ENCODE measurements at places on chromosomes 4 and X. TPM values are rescaled to one million over a fixed set of nuclear protein-coding genes. Genes with fewer than 3 reads are reported as not detected.

The SERTM2 gene
- 1.1 TPM for total RNA-seq

The AR gene
- 0.86 TPM for total RNA-seq

The TRIM61 gene
- not detected for total RNA-seq

The DUX4 gene
- total RNA-seq, result not detected

The CCSER1 gene
- total RNA-seq, result 3.6 TPM

The ADH1A gene
- not detected for total RNA-seq

The GAB3 gene
- not detected for total RNA-seq

The FAM199X gene
- total RNA-seq, result 19.1 TPM

The DDIT4L gene
- 4.7 TPM for total RNA-seq

The SPATA18 gene
- not detected for total RNA-seq

GRCh38 chrX:103513476-103514108 is 5.7 kb downstream of the RAB40A start:
- no peak for DNase-seq

DNA sequence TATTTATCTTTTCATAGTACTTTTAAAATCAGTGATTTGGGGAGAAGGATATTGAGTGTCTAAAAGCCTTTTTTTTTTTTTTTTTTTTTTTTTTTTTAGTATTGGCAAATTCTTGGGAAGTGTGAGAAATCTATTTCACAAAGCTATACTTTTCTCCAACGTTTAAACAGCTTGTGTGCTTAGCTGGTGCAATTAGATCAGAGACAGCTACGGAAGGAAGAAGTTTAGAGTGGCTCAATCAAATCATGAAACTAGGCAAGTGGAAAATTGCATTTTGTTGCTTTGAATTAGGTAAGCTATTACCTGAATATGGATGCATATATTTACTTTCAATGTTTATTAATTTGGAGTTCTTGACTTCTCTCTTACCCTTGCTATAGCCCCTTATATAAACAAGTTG is 1001.9 kb downstream of the PDHA2 start:
- no peak for DNase-seq

DNA sequence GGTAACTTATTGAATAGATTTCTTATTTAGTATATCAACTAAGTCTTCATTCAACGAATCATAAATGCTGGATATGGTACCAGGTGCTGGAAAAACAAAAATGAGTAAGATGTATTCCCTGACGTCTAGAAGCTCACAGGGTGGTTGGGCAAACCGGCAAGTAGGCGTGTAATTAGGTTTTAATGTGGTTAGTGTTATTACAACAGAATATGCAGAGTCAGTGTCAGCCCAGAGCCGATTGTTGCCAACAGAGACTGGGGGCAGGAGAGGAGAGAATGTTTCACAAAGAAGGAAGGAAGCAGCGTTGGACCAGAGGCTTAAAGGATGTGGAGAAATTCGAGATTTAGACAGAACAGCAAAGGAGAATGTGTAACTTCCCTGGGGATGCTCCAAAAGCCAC is 111.7 kb downstream of the TENM3 start:
- no peak for DNase-seq

- DNase-seq, result peak; percentile 43
Measured at GRCh38 chr4:146029939-146030710, 91.5 kb upstream of the ZNF827 start.

- no peak for DNase-seq
Measured at GRCh38 chr4:5158825-5159224, 107.5 kb downstream of the STK32B start.

GRCh38 chr4:165355900-165356300 is 22.9 kb upstream of the CPE start:
- peak; percentile 12 for DNase-seq

DNA sequence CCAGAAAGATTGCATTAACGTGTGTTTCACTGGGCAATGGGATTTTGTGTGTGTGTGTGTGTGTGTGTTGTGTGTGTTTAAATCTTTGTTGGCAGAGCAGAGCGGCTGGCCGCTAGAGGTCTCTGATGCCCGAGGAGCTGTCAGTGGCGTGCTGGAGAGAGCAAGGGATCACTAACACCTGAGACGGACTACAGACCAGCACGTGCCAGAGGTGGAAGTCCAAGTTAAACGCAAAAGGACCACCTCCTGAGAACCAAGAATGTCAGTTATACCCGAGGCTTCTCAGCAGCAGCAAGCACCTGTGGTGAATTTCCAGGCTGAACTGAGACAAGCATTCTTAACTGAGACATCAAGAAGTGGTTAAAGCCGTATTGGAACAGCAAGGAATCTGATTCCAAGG is 9.0 kb upstream of the SLC25A14 start:
- DNase-seq, result peak; percentile 78

GRCh38 chr4:86269354-86269753 is 90.5 kb downstream of the MAPK10 start:
- DNase-seq, result no peak

DNA sequence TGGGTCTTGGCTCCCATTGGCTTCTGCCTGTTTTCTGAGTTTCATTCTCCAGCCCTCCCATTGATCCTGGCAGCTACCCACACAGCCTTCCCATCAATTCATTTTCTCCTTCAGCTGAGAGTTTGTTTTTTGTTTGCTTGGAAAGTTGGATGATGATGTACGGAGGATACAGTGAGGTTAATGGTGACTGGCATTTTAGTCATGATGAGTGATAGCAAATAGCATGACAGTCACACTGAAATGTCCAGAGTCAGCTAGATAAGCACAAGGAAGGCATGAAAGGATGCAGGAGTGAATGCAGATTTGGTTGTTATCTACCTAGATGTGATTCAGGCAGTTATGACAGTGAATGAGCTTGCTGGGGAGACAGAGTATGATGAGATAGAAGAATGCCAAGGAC is 30.6 kb upstream of the LCORL start:
- no peak for DNase-seq

DNA sequence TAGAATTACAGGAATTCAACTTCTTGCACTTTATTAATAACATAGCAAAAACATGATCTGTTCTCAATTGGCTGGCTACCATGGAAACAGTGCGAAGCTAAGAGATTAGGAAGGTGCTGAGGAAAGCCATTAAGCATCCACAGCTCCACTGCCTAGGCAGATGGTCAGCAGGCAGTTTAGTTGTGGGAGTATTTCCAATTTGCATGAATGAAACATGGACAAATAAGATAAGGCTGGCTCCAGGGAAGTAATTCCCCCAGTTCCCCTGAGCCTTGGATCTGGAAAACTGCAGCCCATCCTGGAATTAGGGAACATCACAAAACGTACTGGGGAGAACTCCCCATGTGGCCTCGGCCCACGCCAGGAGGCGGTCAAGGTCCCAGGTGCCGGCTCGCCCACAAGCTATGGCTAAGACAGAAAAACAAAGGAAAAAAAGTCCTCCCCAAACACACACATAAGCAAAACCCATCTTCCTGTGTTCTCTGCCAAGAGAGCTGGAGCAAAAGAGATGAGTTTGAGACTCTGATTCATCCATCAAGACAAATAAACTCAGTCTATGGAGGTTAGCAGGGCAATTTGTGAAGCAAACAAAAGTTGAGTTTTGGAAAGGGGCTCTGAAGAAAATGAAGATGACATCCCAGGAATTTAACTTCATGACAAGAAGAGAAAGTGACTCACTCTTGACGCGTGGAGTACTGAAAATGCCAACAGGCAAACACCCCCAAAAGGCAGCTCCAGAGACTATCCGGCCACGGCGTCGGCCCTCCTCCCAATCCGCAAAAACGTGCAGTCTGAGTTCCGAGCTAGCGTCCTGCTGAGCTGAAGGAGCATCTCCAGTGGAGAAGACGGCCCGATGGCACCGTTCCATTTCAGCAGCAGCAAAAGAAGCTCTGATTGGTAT is 45.1 kb downstream of the IGFBP7 start:
- DNase-seq, result no peak

DNA sequence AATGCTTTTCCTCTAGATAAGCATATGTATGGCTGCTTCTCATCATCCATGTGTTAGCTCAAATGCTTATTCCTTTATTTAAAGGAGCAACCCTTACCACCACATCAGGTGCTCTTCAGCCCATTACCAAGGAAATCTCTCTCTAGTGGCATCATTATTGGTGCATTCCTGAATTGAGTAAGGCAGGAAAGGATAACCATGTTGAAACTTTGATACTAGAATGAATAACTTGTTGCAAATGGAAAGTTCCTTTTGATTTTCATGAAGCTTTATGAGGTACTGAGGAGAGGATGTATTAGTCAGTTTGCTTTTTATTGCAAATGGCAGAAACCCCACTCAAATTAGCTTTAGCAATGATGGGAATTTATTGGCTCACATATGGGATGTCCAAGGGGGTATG is 212.3 kb upstream of the FGF13 start:
- no peak for DNase-seq

DNA sequence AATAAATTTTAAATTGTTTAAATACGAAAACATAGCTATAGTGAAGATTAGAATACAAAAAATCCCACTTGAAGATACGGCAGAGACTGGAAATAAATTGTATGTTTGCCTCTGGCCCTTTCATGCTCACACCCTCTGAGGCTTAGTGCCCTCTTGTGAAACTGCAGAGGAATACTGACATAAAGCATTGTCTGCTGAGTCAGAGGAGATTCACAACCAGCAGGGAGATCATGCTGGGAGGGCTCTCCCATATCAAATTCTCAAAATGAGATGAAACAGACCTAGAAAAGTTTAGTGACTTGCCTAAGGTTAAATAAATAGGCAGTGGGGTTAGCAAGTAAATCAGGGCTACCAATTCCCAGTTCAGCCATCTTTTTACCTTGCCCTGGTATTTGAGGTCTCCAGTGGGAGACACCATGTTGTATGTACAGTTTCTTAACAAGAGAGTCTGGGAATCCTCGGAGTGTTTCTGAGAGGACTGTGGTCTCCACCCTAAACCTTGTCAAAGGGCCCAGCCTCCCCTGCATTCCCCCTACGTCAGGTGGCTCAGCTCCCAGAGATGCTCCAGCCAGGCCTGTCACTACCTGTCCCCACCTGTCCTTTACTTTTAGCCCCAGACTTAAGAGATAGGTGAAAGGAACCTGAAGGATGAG is 581.4 kb upstream of the DIPK2B start:
- no peak for DNase-seq

GRCh38 chr4:123554801-123555232 is 158.2 kb downstream of the SPRY1 start:
- no peak for DNase-seq

- DNase-seq, result no peak
Measured at GRCh38 chr4:154471032-154471431, 20.6 kb downstream of the DCHS2 start.

GRCh38 chr4:109033993-109034392 is 268.5 kb downstream of the COL25A1 start:
- DNase-seq, result no peak

DNA sequence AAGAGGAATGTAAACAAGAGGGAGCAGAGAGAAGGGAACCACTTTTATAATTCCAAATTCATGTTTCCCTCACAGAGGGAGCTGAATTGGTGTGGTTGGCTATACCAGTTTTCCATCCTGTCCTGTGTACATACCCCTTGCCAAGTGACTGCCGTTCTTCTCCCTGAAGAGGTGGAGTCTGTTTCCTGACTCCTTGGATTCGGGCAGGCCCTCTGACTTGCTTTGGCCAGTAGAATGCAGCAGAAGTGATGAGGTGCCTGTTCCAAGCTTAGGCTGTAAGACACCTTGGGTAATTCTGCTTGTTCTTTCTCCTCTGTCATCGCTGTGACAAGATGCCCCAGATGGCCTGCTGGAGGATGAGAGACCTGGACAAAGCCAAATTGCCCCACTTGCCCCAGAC is 124.7 kb downstream of the UCHL1 start:
- DNase-seq, result no peak

- no peak for DNase-seq
Measured at GRCh38 chr4:23999714-24000469, 110.0 kb upstream of the PPARGC1A start.

GRCh38 chr4:3355266-3355748 is 62.5 kb downstream of the RGS12 start:
- no peak for DNase-seq

GRCh38 chrX:135543924-135544323 is 23.5 kb downstream of the INTS6L start:
- no peak for DNase-seq

DNA sequence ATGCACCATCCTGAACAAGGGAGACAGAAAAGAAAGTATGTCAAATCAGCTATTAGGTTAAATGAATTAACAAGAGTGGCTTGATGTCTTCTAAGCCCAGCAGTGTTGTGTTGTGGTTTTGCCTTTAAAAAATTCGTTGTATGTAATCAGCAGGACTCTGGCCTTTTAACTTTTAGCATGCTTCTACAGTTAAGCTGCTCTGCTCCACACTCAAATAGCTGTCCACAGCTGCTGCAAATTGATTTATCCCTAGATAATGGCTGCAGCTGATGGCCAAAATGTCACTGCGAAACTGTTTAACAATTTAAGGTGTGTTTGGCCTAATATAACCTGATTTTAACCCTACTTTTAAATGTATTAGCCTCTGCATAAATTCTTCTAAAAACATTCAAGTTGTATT is 85.8 kb downstream of the CXXC4 start:
- DNase-seq, result no peak

GRCh38 chrX:13798184-13798583 is 18.7 kb downstream of the GPM6B start:
- no peak for DNase-seq

DNA sequence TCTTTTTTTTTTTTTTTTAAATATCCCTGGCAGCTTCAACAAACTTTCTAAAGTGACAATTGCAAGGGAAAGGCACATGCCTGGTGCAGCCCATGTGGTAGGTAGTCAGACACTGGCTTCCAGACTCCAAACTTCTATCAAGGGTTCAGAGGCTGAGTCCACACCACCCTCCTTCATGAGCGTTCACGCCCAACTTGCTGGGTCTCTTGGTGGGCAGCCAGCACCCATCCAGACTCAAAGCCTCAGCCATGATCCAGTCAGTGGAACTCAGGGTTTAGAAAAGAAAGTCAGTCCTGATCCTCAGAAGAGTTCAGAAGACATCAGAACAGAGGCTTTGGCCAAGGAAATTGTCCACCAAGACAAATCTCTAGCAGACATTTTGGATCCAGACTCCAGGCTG is 141.5 kb downstream of the SOWAHB start:
- DNase-seq, result no peak

DNA sequence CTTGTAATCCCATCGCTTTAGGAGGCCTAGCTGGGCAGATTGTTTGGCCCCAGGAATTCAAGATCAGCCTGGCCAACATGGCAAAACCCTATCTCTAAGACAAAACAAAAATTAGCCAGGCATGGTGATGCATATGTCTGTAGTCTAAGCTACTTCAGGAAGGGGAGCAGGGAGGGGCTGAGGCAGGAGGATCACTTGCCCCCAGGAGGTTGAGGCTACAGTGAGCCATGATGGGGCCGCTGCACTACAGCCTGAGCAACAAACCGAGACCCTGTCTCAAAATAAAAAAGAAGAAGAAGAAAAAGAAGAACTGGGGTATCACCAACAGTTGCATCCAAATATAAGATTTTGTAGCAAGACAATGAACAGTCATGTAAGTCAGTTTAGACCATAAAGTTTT is 47.3 kb upstream of the NFKB1 start:
- DNase-seq, result no peak
